RCC 7860 (cell line): ENCODE measurements at places on chromosomes 12 and 14.

- DNase-seq = no peak
Observed at GRCh38 chr14:105285174-105285573, 15.6 kb downstream of the BRF1 start.

GRCh38 chr14:52902971-52903619, 47.8 kb downstream of the FERMT2 start:
- DNase-seq = no peak

DNA sequence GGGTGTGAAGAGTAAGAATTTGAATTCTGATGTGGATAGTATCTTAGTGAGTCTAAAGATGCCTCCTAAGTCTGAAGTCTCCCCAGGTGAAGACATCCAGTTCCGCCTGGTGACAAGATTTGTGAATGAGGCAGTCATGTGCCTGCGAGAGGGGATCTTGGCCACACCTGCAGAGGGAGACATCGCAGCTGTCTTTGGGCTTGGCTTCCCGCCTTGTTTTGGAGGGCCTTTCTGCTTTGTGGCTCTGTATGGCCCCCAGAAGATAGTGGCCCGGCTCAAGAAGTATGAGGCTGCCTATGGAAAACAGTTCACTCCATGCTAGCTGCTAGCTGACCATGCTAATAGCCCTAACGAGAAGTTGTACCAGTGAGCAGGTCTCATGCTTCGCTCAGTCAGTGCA, 24.6 kb upstream of the AICDA start:
- no peak for DNase-seq

DNA sequence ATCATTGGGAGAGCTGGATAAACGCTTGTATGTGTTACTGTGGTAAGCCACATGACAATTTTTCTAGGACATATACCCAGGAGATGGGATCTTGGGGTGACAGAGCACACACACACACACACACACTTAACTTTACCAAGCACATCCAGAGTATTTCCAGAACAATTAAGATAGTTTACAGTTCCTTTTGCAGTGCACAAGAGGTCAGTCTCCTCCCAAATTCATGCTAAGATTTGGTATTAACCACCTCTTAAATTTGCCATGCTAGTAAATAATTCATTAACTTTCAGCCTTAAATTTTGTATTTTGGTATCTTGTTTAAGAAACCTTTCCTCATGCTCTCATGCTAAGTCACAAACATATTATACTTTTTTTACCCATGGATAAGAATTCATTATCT, 33.9 kb upstream of the LIMA1 start:
- no peak for DNase-seq

DNA sequence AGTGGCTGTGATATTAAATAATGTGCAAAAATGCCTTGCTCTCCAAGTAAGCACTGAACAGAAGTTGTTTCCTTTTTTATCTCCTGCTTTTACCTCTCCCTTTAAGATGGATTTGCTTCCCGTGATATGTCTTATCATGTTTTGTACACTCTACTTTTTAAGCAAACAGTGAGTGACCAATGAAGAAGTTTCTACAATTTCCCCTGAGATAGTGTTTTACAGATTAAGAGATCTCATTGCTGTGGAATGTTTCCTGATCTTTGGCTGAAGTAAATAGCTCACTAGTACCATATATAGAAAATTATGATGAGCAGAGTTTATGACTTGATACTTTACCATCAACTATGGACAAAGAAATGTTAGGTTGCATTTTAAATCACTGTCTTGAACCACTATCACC, 184.8 kb upstream of the PDE3A start:
- DNase-seq = no peak

DNA sequence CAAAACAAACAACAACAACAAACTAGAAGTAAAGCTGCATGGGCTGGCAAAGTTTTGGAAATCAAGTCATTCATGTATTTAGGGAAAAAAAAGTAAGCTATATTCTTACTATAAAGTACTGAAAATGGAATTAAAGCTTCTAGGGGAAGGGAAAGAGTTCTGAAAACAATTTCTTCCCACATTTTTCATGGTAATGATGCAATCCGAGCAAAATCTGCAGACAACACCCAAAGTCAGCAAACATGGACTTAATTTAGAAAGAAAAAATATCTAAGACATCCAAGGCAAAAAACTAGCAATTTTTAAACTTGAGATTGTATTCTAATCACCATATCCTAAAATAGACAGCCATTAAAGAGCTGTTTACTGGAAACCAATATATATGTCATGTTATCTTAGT, 86.3 kb downstream of the LRP6 start:
- DNase-seq = no peak

DNA sequence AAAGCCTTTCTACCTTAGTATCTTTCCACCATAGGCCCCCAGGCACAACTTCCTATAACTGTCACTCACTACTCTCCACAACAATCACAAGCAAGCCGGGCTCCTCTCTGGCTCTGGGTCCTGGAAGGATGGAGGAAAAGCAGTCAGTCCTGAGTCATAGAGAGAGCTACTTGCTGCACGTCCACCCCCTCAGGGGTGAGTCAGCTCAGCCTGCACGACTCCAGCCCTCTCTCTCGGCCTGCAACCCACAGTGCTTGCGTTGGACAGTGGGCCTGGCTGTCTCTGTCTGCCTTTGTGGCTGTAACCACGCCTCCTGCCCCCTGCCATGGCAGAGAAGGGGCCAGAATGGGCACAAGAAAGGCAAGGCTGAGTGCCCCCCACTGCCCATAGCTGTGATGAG, 154.1 kb upstream of the FKBP4 start:
- peak; percentile 87 for DNase-seq

GRCh38 chr12:51536159-51536558, 54.9 kb upstream of the SCN8A start:
- no peak for DNase-seq

- no peak for DNase-seq
Observed at GRCh38 chr14:87351007-87351406, 642.0 kb downstream of the GALC start.

GRCh38 chr12:85468356-85469157, 188.5 kb downstream of the ALX1 start:
- peak; percentile 49 for DNase-seq
